AG04450 (cell line): ENCODE measurements at places on chromosomes 3 and 15.

DNA sequence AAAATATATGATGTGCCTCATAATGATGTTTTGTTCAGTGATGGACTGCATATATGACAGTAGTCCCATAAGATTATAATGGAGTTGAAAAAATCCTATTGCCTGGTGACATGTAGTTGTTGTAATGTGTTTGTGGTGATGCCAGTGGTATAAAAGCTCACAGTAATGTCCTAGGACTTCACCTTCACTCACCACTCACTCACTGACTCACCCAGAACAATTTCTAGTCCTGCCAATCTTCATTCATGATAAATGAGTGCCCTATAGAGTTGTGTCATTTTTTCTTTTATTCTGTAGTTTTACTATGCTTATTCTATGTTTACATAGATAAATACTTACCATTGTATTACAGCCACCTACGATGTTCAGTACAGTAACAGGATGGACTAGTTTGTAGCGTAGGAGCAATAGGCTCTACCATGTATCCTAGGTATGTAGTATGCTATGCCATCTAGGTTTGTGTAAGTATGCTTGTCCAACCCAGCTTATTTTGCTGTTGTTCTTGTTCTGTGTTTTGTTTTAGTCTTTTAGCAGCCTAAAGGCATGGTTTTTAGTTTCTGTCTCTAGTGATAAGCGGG is 88.5 kb upstream of the LRRFIP2 start:
- DNase-seq: no peak

GRCh38 chr15:33639978-33640377 is 328.3 kb upstream of the CHRM5 start:
- DNase-seq: no peak

- no peak for DNase-seq
Observed at GRCh38 chr3:151804267-151804666, 9.6 kb upstream of the AADAC start.

DNA sequence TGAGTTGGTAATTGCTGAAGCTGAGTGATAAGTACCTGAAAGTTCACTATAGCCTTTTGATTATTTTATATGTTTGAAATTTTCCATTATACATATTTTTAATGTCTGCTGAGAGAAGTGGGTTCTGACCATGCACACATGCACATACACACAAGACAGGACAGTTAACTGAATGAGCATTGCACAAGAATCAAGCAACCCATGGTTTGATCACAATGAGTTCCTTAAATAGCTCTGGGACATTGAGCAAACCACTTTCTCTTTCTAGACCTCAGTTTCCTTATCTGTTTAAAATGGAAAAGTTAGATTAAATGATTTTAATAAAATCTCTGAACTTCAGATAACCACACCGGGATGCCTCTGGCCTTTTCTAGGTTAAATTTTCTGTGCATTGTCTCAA is 26.7 kb downstream of the SNTN start:
- DNase-seq: no peak

- DNase-seq: no peak
Observed at GRCh38 chr15:93213281-93213680, 124.3 kb upstream of the RGMA start.

- DNase-seq: no peak
Observed at GRCh38 chr3:164608554-164609276, 469.6 kb downstream of the SI start.

DNA sequence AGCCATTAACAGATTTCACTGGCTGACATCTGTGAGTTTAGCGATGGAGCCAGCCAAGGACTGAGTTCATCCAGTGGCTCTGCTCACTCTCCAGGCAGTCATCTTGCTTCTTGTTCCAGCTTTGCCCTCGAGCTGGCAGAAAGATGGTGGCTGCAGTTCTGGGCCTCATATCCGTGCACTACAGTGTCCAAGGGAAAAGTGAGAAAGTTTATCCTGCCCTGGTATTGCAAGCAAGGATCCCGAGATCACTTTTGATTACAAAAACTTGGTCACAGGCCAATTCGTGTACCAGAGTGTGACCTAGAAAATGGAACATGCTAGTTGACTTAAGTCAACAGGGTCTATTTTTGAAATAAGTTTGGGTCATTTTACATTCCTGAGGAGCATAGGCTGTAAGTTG is 288.0 kb upstream of the CHRM5 start:
- no peak for DNase-seq

DNA sequence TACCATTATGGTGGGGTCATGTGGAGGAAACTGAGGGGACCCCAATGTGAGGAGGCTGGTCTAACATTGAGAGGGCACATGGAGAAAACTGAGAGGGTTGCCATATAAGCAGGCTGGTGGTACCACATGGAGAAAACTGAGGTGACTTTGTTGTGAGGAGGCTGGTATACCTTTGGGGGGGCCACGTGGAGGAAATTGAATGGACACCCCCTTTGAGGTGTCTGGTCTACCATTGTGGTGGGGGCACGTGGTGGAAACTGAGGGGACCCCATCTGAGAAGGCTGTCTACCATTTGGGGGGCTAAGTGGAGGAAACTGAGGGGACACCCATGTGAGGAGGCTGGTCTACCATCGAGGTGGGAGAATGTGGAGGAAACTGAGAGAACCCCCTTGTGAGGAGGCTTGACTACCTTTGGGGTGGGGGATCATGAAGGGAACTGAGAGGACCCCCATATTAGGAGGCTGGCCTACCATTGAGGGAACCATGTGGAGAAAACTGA is 163.8 kb downstream of the FBLN2 start:
- no peak for DNase-seq

DNA sequence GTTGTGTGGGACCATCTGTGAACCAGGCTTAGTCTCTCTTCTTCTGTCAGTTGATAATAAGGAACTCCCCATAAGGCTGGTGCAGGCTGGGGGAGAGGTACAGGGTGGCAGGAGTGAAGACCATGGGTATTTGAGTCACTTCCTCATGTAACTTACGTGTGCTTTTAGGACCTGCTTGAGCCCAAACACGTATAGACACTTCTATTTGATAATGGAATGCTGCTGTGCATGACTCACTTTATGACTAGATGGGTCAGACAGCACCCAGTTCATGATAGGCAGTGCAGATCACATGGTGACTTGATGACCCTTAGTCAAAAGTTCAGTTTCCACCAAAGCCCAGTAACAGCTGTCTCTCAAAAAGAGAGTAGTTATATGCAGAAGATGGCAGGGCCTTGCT is 490.9 kb downstream of the ZBBX start:
- no peak for DNase-seq

GRCh38 chr3:5036858-5037257 is 57.6 kb downstream of the BHLHE40 start:
- DNase-seq: no peak

DNA sequence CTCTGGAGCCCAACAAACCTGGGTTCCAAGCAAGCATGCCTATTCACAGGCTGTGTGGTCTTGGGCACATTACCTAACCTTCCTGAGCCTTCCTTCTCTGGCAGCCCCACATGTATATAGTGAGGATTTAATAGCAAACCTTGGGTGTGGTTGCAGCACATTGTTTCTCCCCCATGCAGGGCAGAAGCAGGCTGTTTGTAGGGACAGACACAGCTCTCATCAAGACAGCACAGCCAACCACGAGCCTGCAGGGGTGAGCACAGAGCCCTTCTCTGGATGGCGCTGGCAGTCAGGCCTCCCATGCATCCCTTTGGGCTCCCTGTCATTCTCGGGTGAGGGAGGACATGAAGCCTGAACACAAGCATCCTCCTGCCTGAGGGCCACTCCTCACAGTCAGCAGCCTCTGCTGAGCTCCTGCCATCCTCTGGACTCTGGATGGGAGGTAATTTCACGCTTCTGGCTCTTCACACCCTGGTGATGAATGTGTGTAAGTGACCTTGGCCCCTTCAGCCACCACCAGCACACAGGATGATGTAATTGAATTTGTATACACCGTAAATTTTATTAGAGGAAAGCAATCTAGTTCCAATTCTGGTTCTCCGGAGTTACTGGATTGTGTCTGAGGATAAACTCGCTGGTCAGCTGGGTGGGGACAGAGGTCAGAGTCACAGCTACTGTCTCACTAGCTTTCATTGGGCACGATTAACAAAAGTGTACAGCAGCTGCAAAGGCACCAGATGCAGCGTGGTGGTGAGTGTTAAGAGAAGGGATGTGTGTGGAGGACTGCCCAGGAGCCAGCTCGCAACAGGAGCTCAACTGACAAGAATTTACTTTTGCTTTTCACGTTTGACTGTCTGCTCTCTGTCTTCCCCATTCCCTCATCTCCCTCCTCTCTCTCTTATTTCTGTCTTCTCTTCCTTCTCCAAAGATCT is 118.1 kb downstream of the CLSTN2 start:
- no peak for DNase-seq

DNA sequence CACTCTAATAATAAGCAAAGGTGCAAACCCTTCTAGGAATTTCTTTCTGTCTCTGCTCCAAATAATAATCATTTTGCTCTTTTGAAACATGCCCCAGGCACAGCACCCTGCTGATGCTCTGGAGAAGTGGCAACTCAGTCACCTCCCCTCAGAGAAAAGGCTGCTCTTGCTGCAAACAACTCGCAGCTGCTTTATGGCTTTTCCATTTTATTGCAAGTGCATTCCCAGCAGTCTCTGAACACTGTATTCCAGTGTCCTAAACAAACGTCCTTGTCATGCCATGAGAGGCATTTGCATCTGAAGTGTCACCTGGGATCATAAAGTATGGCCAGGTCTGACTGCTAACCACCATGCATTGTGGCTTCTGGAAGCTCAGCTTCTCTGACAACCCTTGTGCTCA is 358.1 kb upstream of the TRIM42 start:
- DNase-seq: no peak

DNA sequence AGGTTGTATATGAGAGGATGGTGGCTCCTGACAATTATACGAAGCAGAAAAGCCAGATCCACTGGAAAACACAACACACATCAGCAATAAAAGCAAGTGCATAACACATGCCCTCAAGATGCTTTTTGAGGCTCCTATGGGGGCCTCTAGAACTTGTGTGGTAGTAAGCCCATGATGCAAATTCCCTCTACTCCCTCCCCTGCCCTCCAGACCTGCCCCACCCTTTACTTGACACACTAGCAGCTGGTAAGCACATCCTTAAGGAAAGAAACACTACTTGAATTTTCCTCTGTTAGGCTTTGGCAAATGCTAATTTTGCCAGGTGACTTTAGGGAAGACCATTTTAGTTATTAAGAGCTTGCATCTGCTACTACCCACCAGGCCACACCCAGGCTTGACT is 29.2 kb downstream of the USP4 start:
- no peak for DNase-seq

DNA sequence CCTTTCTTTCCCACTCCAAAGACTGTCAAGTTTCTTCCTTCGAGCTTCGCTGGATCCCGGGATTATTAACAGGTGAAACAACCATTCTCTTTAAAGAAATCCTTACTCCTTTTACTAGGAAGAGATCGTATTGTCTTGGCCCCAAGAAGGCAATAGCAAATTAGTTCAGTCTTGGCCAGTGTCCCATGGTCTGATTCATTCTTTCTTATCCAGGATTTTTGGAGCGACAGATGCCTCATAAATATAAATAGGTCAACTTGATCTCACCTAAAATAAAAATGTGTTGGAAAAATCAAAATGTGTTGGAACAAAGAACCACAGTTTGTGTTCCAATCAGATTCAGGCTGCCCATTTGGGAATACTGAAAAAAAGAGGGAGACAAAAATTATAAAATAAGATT is 140.1 kb upstream of the TMEM108 start:
- DNase-seq: no peak

DNA sequence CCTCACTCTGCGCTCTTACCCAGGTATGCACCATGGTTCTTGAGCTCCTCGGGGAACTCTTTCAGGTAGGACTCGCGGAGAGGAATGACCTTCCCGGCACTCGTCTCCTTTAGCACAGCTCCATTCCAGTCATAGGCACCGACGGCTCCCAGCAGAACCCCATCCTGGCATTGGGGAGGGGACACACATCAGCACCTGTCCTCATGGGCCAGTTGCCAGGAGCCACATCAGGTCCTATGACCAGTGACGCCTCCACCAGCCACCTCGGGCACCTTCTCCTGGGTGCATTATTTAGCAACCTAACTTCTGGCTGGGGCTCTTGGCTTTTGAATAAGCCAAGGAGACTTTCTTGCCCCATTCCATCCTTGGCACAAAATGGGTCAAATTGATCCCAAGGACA is 61.9 kb downstream of the FEM1B start:
- DNase-seq: no peak

GRCh38 chr3:80785475-80785874 is 976.0 kb downstream of the GBE1 start:
- no peak for DNase-seq

DNA sequence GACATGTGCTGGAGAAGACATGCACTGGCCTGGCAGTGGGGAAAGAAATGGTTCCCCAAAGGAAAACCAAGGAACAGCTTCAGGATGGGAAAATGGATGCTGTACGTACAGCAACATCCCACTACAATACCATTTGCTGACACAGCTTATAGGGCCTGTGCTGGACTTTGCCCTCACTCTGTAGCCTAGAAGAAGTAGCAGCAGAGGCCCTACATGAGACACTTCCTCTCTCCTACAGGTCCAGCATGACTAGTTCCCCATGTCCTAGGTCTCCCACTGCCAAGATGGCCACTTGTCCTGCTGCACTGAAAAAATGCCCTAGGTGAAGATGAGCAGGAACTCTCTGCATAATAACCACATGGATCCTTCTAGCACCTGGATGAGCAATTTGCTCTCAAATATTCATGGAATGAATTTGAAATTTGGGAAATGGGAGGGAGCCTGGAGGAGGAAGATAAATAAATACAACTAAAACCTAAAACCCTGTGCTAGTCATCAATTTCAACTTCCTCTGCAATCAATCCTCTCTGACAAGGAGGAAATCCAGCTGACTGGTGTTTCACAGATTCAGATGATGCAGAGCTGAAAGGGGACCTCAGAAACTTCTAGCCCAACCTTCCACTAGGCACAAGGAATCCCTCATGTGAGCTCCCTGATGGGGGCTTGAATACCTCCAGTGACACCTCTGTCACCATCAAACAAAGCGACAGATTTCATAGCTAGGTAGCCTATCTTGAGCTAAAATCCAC is 514.3 kb upstream of the PPP2R3A start:
- no peak for DNase-seq

- DNase-seq: no peak
Observed at GRCh38 chr15:101407966-101408775, 81.3 kb downstream of the PCSK6 start.

GRCh38 chr15:88454867-88455810 is 12.0 kb downstream of the MRPL46 start:
- DNase-seq: peak; percentile 33

DNA sequence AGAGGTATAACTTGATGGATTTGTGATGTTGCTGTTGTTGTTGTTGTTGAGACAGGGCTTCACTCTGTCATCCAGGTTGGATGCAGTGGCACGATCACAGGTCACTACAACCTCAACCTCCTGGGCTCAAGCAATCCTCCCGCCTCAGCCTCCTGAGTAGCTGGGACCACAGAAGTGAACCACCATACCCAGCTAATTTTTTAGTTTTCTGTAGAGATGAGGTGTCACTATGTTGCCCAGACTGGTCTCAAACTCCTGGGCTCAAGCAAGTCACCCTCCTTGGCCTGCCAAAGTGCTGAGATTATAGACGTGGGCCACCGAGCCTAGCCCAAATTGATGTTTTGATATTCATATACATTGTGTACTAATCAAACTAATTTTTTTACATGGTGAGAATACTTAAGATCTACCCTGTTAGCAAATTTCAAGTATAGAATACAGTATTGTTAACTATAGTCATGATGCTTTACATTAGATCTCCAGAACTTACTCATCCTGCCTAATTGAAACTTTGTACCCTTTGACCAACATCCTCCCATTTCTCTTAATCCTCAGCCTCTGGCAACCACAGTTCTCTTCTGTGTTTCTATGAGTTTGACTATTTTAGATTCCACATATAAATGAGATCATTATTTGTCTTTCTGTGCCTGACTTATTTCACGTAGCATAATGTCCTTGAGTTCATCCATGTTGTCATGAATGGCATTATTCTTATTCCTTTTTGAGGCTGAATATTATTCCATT is 23.2 kb downstream of the LMCD1 start:
- no peak for DNase-seq

GRCh38 chr15:90892498-90893174 is 8.3 kb downstream of the FES start:
- DNase-seq: no peak
